ENCODE measurements at places on chromosomes 3 and 15. TPM values are rescaled to one million over a fixed set of nuclear protein-coding genes. Genes with fewer than 3 reads are reported as not detected.

- no peak for DNase-seq
These were observed 9.2 kb downstream of the CD200R1 start for GRCh38 chr3:112965656-112966055.

Gene GOLGA8S
- not detected for total RNA-seq

Gene SEC22A
- total RNA-seq, result 13.5 TPM

DNA sequence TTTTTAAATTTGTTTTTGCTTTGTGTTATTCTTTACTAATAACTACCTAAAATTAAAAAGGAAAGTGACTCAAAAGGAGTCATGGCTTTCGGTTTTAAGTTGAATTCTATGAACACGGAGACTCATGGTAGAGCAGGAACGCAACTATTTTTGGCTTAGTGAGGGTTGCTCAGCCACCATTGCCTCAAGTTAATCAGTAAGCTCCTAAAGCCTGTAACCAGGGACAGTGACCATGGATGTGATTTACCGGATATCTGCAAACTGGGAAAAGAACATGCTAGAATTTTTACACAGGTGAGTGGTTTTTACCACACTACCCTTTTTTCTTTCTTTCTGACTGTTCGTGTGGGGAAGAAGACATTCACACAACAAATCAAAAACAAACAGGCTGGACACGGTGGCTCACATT lies 11.8 kb downstream of the SLC12A8 start:
- DNase-seq, result no peak

Gene VILL
- total RNA-seq, result 12.4 TPM

GRCh38 chr3:61890167-61890566 lies 328.8 kb downstream of the PTPRG start:
- no peak for DNase-seq

- no peak for DNase-seq
These were observed 112.5 kb downstream of the CPNE4 start for GRCh38 chr3:131922356-131922755.

All from K562 (cell line).